ENCODE measurements at places on chromosomes 11 and 22. TPM values are rescaled to one million over a fixed set of nuclear protein-coding genes. Genes with fewer than 3 reads are reported as not detected.

DNA sequence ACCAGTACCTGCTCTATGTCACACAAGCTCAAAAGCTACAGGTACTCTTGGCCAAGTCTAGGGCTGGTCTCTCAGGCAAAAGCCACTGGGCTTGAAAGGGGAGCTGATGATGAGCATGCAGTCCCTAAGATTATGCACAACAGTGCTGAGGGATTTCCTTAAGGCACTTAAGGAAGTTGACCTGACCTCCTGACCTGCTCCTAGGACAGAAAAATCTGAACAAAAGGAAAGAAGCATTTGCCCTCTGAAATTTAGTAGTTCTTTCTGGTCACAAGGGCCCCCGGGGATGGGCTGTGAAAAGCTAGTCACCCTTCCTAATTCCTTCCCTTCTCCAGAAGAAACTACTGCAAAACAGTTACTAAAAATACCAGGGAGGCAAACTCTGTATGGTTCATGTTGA is 83.6 kb upstream of the PHOX2A start:
- no peak for DNase-seq

GRCh38 chr11:116615211-116615865 is 157.4 kb downstream of the BUD13 start:
- DNase-seq, result no peak

GRCh38 chr11:13347901-13348300 is 70.3 kb downstream of the BMAL1 start:
- DNase-seq, result no peak

DNA sequence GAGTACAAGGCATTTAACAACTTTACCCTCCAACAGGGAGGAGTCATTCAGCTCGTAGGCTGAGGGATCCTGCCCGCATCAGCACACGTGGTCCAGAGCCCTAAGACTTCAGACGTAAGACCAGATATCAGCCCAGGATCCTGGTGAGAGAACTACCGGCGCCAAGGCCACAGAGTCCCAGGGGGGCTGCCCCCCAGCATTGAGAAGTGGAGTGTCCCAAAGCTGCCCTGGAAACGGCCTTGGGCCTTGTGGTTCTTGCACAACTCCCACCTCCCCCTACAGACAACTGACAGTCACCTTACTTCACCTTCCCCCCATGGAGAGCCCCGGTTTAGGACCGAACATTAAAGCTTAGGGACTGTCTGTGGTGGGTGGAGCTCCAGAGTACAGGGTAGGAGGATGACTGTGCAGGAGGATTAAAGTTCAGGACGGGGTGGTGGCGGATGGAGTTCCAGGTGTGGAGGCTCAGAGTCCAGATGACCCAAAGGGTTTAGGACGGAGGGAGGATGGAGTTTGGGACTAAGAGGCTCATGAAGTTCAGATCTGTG is 1.0 kb downstream of the C11orf91 start:
- no peak for DNase-seq

DNA sequence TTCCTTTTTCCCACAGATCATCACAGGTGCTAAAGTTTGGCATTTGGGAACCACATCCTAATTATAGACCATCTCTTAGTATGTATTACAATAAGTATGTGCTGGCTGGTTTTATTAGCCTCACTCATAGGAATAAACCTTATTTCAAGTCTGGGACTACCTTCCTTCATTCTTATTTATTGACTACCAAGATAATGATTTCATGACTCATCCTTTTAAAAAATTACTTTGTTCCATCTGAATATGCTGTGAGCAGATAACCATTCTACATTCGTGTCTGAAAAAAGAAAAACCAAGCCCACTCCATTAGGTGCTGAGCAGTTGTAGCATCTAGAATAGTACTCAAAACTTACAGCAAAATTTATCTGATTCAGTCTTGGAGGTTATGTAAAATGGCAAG is 12.3 kb downstream of the TNRC6B start:
- no peak for DNase-seq

- peak; percentile 52 for DNase-seq
Observed at GRCh38 chr22:50058906-50059880, 1.1 kb upstream of the TTLL8 start.

- no peak for DNase-seq
Observed at GRCh38 chr11:123057661-123058305, 4.2 kb downstream of the HSPA8 start.

DNA sequence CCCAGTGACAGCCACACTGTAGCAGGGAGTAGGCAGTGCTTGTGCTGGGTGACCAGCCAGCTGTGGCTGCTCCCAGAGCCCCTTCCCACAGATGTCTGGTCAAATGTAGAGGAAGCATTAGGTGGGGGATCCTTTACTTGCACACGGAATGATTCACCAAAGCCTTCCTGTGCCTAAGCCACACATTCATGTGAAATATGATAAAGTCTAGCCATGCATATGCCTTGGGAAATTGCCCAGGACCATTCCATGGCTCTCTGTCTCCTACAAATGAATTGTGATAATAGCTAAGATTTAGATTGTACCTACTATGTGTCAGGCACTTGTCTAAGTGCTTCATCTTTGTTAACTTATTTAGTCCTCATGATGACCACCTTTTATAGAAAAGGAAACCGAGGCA is 217.5 kb upstream of the E2F8 start:
- DNase-seq, result no peak

- no peak for DNase-seq
Observed at GRCh38 chr22:41343717-41344116, 38.0 kb upstream of the TEF start.

DNA sequence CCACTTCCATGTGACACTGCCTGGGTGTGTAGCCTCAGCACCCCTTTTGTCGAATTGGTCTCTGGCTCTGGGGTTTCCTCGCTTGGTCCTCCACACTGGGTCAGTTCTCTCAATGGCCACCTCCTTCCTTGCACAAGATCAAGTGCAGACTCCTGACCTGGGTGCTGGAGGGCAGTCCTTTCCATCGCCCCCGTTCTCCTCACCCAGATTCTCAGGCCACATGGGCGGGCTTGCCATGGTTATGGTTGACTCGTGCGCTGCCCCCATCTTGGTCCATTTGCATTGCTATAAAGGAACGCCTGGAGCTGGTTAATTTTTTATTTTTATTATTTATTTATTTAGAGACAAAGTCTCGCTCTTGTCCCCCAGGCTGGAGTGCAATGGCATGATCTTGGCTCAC is 5.5 kb upstream of the PARVB start:
- DNase-seq, result no peak

DNA sequence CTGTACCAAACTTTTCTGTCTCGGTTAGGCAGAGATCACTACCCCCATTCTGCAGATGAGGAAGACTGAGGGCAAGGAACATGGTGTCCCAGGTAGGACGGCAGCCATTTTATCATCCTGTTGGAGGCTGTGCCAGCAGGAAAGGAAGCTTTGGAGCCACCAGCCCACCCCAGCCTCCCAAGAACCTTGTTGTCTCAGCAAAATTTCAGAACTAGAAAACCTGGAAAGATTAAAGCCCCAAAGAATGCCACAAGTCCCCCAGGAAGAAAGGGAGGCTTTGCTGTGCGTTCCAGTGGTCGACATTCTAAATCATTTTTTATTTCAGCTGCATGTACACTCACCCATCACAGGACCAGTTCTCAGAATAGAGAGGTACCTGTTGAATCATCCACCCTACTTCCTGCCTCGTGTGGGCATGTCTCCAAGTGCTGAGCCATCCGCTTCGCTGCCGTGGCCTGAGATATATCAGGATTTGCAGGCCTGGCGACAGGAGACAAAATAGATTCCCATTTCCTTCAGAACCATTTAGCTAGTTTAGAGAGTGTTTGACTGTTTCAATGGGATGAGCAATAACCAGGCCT is 13.0 kb upstream of the EIF3D start:
- no peak for DNase-seq

DNA sequence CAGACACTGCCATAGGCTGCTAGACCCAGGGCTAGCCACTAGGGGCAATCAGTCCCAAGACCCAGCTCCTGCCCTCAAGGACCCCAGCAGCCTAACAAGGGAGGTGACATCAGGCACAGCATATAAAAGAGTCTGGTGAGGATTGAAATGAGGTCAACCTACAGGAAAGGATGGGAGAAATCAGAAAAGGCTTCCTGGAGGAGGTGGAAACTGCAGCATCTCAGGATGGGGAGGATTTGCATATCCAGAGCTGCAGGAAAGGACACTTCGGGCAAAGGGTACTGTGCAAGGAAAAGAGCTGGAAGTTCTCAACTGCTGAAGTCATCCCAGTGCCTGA is 2.9 kb upstream of the ARFGAP2 start:
- peak; percentile 67 for DNase-seq

DNA sequence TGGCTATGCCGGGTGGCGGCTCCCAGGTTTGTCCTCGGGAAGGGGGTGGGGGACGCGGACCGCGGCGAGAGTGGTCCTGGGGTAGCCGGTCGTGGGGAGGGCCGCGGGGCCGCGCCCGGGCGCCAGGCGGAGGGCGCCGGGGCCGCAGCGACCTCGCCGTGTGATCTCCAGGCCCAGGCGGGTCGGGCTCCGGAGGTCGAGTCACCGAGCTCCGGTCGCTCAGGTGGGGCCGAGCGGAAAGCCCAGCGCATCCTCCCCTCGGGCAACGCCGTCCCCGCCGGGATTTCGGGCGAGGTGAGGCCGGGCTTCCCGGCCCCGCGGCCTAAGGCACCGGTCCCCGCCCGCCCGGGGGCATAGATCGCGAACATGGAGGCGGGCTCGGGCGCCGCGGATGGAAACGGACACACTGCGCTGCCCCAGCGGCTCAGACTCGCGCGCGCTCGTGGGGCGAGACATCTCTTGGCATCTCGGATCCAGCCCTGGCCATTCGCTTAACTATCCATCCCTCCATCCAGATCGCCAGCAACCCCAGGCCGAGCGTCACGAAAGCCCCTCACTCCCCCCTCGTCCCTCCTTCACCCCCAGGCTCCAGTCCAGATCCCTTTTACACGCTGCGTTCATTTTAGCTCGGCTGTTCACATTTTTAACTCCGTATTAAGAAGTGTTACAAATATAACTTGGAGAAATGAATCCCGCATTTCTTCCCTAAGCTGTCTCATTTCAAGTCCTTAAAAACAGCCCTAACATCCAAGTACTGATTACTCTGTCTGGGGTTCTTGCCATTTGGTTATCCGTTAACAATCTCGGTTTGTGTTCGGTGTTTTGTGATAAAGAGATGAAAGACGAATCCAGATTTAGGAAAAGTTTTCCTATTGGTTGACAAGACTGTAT is 460 bp downstream of the ZC3H12C start:
- peak; percentile 46 for DNase-seq

- no peak for DNase-seq
Observed at GRCh38 chr11:1029654-1030053, 6.9 kb downstream of the MUC6 start.

DNA sequence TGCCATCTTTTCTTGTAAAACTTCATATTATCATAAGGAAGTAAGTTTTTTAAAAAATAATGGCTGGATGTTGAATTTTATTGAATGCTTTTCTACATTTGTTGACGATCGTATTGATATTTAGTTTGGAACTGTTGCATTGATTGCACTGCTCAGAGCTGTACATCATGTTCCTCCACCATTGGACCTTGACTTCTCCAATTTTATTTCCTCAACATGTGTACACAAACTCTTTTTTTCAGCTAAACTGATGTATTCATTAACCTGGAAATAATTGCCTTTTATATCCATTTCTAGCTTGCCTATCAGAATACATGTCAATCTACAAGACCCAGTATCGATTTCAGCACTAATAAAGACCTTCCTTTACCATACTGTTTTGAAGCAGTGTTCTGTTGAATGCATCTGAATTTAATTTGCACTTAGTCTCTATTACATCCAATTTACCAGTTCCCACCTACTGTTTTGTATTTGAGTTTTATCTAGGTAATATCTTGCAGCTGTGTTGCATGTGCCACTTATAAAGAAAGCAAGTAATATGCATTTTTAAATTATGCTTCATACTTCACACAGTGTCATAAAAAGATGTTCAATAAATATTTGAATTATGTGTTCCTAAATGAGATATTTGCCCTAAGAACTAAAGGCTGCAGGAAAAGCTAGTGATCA is 5.5 kb downstream of the CEP57 start:
- DNase-seq, result no peak

DNA sequence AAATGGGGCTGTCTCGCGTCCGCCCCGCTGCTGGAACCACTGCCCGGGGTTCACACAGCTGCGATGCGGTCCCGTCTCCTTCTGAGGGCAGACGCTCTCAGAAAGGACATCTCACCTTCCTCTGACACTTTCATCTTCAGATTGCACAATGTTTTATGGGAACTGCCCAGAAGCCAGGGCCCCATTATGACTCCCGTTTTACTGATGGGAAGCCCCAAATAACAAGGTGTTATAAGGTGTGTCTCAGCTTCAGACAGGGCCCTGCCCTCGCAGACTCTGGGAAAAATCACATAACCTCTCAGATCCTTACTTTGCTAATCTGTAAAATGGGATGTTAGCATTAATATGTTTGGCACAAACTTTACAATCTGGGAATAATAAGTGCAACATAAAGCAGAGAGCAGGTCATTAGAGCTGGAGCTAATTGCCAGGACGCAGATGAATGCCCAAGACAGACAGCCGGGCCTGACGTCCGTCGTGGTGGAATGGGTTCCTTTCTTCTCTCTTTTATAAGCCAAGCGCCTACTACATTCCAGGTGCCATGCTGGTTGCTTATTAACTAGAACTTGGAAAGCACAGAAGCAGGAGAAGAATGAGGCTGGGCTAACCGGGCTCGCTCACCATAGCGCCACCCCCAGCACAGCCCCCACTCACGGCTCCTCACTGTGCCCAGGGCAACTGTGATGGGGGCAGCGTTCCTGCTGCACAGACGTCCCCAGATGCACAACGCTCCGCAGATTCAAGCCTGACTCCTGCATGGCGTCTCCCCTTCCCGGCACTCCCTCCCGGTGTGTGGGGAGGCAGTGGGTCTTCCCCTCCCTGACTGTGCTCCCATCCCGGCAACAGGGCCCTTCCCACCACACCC is 43.8 kb downstream of the TRMU start:
- no peak for DNase-seq

SMIM35 gene
- not detected for total RNA-seq

ACO2 gene
- total RNA-seq, result 83.5 TPM

XPNPEP3 gene
- total RNA-seq, result 23.5 TPM

VSTM5 gene
- total RNA-seq, result 0.56 TPM

ZFPL1 gene
- total RNA-seq, result 25.9 TPM

HPX gene
- total RNA-seq, result 1.4 TPM

TRPC6 gene
- 0.51 TPM for total RNA-seq

RNASEH2C gene
- 38.6 TPM for total RNA-seq

CENPM gene
- 5.2 TPM for total RNA-seq

LUZP2 gene
- 0.10 TPM for total RNA-seq

Data from endothelial cell (in vitro differentiated cells).